ENCODE measurements at places on chromosomes 7 and 10.

DNA sequence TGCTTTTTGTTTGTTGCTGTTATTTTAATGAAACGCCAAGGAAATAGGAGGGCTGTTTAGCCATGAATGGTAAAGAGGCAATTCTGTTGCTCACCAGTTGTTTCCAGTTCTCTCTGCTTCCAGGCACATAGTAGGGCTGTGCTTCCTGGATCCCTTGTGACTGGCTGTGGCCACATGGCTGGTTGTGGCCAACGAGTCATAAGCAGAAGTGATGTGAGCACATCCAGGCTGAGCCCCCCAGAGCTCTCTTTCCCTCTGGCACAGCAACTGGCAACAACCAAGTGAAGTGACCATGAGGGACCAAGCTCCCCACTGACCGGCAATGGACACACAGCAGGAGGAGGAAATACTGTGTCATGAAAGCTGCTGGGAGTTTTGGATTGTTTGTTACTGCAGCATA lies 10.3 kb downstream of the GRID1 start:
- DNase-seq = no peak

DNA sequence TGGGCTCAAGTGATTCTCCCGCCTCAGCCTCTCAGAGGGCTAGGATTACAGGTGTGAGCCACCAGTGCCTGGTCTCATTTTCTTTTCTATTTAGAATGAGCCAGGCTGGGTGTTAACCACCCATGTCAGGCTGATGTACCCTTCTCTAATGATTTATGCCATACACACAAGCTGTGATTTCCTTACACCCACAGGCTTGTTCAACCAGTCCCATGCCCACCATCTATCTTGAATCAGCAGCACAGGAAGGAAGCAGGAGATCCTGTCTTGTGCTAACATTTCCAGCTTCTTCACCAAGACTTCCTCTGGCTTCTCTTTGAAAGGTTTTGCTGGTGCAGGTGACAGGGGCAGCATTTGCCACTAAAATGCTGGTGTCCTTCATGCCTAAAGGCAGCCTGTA lies 176.4 kb downstream of the GATA3 start:
- DNase-seq = peak; percentile 74

DNA sequence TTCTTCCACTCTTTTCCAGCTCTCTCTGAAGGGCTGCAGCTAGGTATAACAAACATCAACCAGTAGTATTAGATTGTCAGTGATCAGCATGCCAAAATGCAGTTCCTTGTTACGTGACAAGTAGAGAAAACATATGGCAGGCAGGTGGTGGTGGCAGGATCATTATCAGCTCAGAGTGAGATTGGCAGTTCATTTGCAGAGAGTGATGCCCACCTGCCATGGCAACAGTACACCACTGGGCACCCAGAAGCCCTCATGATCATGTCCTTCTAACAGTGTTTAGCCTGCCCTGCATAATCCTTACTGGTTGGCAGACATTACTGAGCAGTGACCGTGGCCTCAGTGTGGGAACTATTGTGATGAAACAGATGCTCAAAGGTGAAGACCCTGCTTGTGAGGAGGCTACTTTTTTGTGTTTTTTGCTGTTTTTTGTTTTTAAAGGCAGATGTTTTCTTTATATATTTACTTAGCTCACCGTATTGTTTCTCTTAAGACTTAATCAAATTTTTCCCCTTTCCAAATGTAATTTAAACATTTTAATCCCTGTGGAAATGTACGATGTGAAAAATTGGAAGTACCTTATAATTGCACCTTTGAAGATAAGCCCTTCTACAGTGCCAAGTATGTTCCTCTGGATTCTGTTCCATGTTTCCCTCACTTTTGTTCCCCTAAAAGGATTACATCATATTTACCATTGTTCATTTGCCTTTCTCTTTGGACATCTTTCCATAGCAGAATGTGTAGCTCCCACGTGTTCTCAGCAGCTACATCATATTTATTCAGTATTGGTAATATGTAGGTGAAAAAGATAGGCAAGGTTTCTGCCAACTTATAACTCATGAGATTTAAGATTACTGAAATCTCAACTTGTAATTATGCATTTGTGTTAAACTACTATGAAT lies 179.6 kb downstream of the SND1 start:
- DNase-seq = no peak

DNA sequence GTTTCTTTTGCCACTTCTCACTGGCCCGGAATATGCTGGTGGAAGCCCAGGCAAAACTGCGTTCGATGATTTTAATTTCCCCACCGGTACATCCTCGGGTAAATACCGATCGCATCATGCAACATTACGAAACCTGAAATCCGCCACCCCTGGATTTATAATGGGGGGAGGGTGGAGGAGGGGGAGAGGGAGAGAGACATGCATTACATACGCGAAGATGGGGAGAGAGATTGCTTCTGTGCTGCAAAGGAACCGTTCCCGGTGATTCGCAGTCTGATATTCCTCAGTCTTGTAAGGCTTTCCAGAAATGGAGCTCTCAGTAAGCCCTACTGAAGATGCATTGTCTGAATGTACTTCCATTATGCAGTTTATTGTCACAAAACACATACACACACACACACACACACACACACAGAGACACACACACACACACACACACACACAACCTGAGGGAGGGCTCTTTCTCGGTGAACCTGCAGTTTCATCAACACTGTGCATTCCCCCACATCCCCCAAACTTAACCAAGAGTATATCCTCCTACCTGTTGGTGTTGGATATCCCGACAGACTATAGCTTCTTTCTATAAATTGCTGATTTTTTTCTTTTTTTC lies 741 bp downstream of the GPR85 start:
- no peak for DNase-seq

DNA sequence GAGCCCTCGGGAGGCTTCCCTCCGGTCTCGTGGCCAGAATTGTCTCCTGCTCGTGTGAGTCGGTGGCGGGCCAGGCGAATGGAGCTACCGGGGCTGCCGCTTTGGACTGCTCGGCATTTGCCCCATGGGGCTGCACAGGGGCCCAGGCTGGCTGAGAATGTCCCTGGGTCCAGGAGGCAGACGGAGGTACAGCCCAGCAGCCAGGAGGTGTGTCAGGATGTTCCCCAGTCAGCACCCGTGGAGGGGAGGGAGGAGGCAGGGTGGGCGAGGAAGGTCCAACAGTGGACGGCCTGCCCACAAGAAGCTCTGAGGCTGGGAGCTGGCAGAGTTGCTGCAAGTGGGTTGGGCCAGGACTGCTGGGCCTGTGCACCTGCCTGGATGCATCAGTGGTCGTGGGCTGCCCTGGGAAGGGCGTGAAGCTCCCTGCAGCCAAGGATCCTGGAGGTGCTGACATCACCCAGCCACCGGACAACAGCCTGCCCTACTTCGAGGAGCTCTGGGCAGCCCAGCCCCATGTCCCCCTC lies 46.4 kb downstream of the PDGFA start:
- DNase-seq = no peak

- no peak for DNase-seq
These were observed 131.7 kb upstream of the EEPD1 start for GRCh38 chr7:36021367-36021766.

- DNase-seq = no peak
These were observed 19.5 kb downstream of the RRP12 start for GRCh38 chr10:97381626-97382025.

DNA sequence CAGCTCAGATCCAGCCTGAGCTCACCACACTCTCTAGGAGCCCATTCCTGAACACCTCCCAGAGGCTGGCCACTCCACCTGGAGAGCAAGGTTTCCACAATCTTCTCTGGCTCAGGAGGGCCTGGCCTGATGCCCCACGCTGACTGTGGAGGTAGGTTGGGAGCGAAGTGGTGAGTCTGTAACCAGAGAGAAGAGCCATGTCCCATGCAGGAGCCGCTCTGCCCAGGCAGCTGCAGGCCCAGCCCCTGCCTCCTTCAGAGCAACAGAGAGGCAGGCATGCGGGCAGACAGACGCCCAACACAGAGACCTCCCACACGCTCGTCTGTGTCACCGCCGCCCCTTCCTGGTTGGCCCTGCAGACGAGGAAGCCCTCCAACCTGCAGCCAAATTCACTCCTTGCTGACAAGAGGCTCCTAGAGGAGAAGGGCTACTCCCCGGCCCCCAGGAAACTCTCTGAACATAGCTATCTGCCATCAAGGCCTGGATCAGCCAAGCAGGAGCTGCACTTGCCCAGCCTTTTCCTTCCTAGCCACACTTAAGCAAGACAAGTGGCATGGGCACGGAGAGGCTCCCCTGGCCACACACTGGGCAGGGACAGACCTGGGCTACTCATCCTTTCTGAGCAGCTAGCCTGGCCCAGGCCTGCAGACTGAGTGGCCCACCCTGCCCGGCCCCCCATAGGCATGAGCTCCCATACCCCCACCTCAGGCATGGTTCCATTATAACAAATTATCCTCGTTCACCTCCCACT lies 101.9 kb downstream of the GRID1 start:
- DNase-seq = no peak

- DNase-seq = no peak
These were observed 63.3 kb upstream of the CHST15 start for GRCh38 chr10:124156524-124157260.

GRCh38 chr7:3464900-3465622 lies 164.0 kb downstream of the SDK1 start:
- DNase-seq = peak; percentile 60

GRCh38 chr7:22853674-22854157 lies 31.1 kb upstream of the TOMM7 start:
- DNase-seq = peak; percentile 72

DNA sequence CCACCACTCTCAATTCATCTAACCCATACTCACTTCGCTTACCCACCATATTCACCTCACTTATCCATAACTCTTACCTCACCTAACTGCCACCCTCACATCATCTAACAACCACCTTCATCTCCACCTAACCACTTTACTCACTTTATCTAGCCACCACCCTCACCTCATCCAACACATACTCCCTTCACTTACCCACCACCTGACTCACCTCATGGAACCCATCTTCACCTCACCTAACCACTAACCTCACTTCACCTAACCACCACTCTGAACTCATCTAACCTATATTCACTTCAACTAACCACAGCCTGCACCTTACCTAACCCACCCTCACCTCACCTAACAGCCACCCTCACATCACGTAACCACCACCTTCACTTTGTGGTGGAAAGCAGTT lies 84.2 kb downstream of the VIPR2 start:
- DNase-seq = no peak

Measured in Jurkat, Clone E6-1 (cell line).